ENCODE measurements at places on chromosomes 7 and 10. TPM values are rescaled to one million over a fixed set of nuclear protein-coding genes. Genes with fewer than 3 reads are reported as not detected.
A peak's percentile ranks its signal among the peaks of the same experiment; 100 is the strongest.

GPR85 gene
- not detected for total RNA-seq

ELN gene
- not detected for total RNA-seq

ZNF22 gene
- 18.8 TPM for total RNA-seq

NACAD gene
- 0.21 TPM for total RNA-seq

MRC1 gene
- total RNA-seq, result 0.05 TPM

FXYD4 gene
- not detected for total RNA-seq

DNA sequence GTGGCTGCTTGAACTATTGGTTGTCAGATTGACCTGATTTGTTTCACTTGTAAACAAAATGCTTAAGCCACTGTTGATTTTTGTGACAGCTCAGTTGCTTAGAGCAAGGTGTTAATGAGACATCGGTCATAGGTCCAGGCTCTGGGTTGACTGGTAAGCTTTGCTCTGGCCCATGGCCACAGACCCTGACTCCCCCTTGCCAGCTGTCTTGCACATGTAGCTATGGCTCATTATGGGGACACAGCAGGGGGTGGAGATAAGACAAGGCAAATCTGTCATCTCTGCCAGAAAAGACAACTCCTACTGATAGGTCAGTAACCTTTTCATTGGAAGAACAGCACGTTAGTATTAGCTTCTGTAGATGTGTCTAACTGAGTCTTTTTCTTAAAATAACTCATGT, 95.3 kb downstream of the KAT6B start:
- no peak for DNase-seq

DNA sequence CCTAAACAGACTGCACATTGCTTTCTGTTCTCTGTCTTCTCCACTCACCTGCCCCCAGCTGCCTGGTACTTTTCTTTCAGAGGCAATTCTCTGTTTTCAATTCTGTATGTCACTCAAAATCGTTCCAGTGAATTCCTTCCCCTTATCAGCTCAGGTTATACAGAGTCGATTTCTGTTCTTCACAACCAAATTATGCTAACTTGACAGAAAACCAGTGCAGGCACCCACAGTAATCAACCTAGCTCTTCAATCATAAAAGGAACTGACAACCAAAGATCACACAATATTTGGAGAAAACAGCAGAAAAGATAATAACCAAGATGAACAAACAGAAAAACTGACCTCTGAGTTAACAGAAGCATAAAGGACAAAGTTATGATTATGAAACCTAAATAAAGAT, 303.3 kb upstream of the PHYHIPL start:
- DNase-seq, result no peak

DNA sequence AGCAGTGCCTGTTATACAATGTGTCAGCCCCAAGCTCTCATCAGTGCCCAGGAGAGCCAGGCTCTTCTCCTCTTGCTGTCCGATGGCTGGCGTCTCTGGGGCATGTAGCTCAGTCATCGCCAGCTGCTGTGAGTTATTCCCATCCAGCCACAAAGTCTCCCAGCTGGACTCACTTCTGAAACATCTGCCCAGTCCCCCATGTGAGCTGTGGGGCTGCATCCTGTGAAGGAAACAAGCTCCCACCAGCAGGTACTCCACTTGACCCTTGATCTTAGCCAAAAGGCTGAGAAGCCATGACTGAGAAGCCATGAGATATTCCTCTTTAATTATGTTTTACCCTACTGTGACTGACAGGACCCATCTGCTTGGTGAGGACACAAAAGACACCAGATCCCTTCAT, 212.7 kb upstream of the IGFBP3 start:
- no peak for DNase-seq

- DNase-seq, result peak; percentile 94
These were observed at the start of gene ZNF37A for GRCh38 chr10:38094158-38094926. Gene ZNF37A, plus strand, starts transcription at chr10:38094337. Its CDS starts 2,281 bp downstream, at chr10:38096618.

DNA sequence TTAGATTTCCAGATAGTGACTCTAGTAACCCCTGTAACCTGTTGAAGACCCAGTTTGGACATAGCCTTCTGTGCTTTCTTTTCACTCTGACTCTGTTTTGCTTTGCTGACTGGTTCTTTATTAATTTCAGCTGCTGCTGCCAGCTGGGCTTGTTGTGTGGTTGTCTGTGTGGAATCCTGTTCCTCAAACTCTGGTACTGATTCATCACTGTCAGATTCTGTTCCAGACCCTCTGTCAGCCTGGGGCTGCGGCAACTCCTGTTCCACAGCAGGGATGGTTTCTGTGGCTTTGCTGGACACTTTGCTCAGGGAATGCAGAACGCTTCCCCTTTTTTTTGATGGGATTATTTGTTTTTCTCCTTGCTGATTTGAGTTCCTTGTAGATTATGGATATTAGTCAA, 104.9 kb downstream of the SEC23IP start:
- DNase-seq, result no peak

GRCh38 chr7:37908221-37908788, 8.3 kb downstream of the SFRP4 start:
- DNase-seq, result no peak

DNA sequence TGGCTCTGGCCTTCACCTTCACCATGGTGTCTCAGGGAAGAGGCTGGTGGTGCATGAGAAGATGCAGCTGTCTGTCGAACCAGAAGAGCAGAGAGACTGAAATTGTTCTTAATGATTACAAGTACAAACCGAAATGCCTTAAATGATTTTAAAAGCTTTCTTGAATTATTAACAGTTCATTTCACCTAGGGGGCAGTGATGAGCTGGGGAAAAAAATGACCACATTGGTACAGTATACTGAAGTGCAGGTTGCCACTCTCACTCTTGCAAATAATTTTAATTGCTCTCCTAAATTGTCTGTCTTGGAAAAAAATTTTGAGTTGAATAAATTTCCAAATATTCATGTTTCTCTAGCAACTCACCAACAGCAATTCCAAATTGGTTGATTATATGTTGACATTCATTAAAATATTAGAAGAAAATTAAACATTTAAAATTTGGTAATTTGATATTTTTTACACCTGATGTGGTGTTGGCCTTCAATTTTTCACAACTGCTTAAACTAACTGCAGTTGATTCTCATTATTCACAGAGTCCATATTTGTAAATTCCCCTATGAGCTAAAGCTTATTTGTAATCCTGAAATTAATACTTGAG, 692.6 kb downstream of the ZWINT start:
- no peak for DNase-seq

DNA sequence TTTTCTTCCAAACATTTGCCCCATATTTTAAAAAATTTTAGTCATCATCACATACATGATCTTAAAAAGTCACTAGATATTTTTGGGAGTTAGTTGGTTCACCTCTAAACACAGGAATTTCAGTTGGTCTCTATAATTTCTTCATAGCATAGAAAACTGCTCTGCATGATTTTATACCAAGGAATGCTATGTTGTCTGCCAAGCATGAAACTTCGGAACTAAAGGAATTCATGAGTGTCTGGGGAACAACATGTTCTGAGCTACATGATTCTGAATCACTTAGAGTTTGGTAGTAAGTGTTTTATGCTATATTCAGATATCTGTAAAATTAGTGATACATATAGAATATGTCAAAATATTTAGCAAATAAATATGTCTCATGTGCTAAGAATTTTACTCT, 957.8 kb downstream of the GATA3 start:
- DNase-seq, result no peak

DNA sequence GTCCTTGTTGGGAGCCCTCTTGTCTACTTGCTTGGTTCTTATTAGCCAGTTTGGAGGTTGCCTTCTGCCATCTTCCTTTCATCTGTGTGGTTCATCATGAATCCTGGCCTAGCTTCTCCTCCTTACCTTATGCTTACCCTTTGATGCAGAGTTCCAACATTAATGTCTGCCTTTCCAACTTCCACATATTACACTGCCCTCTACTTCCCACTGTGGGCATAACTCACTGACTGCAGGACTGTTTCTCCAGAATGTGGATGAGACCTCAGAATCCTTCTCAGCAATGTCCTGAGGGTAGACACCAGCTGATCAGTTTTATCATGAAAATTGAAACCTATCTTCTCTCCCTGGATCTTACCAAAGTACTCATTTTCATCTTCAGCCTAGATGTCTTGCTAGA, 491.0 kb downstream of the LRMDA start:
- DNase-seq, result no peak

DNA sequence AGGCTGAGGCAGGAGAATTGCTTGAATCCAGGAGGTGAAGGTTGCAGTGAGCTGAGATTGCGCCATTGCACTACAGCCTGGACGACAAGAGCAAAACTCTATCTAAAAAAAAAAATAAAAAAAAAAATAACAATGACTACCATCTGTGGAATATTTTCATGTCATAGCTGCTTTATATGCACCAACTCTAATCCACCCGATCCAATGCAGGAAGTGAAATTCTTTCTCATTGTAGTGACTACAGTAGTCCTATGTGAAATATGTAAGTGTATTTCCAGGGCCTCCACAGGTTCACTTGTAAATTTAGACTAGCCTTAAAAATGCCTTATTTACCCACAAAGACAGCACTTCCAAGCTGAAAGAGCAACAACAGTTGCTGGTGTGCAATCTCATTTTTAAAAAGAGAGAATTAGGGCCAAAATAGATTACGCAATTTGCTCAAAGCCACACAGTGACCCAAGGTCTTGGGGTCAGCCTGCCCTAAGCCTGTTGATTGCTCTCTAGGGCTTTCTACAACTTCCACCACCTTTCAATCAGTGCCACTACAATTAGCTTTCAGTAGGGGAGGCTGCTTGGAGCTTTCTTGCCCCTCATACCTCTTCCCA, 25.8 kb upstream of the EGFR start:
- DNase-seq, result no peak

GRCh38 chr10:122126763-122127659, 138.0 kb downstream of the TACC2 start:
- no peak for DNase-seq

GRCh38 chr10:24435374-24435773, 226.4 kb downstream of the KIAA1217 start:
- DNase-seq, result no peak

DNA sequence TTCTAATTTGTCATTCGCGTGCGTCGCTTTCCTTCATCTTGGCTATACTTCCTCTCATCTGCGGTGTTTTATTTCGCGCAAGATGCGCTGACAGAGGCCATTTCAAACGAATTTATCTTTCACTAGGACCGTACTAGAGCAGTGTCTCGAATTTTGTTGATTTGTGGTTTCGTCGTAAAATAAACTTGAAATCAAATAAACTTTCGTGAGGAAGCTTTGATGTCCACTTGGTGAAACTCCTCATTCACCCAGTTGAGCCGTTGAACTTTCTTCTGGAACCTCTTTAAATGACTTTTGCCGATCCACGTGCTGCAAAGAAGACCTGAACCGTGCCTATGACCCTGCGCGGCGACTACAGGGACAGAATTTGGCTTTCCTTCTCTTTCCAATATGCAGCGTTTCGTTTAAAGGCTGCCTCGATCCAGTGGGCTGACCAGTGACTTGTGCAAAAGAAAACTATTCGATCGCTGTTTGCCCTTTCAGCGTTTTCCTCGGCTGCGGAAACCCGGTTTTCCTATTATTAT, 163.9 kb upstream of the PPP1R3A start:
- DNase-seq, result no peak

GRCh38 chr10:43249962-43250614, 16.8 kb downstream of the RASGEF1A start:
- DNase-seq, result peak; percentile 59

DNA sequence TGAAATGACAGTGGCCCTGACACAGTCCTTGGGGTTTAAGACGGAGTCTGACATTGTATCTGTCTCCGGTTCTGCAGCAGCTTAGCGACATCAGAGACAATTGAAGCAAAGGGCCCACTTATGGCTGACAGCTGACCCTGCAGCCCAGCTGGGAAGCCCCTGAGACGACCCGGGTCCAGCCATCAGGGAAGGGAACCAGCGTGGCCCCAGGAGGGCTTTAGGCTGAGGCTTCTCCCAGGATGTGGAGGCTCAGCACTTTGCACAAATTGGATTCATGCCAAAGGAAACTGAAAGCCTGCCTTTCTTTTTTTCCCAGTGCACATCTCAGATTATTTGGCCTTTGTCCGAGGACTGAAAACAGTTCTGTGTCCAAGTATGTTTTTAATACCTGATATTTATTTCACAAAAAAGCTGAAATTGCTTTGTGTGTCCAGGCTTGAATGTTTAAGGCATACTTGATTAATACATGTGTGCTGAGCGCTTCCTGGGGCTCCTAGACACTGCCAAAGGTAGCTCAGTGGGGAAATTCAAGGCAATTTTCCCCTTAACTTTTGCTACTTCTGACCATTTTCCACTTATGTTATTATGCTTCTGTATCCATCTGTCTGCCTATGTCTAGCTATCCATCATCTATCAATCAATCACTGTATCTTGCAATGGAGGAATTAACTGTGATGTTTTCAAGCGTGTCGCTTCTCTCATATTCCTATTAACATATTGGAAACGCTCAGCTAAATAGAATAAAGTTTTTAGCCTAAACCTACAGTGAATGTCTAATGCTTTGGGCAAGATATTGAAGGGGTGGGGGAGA, 34.8 kb downstream of the KLF6 start:
- DNase-seq, result no peak

GRCh38 chr10:44034946-44035345, 350.0 kb downstream of the CXCL12 start:
- DNase-seq, result no peak

- no peak for DNase-seq
These were observed 13.8 kb downstream of the TAF3 start for GRCh38 chr10:7832060-7832459.

DNA sequence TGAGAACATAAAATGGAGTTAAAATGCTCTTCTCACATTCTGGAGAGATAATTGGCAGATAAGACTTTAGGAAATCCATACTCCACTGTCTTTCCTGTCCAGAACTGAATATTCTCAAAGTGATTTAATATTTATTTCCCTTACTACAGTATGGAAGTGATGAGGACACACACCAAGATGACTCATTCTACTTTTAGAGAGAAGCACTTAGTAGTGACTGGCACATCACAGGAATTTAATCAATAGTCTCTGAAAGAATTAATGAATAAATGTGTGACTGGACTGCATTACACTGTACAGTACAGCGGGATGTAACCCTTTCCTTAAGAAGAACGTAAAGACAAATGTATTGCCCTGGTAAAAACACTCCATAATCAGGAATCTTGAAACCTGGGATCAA, 116.7 kb downstream of the SEMA3E start:
- no peak for DNase-seq

DNA sequence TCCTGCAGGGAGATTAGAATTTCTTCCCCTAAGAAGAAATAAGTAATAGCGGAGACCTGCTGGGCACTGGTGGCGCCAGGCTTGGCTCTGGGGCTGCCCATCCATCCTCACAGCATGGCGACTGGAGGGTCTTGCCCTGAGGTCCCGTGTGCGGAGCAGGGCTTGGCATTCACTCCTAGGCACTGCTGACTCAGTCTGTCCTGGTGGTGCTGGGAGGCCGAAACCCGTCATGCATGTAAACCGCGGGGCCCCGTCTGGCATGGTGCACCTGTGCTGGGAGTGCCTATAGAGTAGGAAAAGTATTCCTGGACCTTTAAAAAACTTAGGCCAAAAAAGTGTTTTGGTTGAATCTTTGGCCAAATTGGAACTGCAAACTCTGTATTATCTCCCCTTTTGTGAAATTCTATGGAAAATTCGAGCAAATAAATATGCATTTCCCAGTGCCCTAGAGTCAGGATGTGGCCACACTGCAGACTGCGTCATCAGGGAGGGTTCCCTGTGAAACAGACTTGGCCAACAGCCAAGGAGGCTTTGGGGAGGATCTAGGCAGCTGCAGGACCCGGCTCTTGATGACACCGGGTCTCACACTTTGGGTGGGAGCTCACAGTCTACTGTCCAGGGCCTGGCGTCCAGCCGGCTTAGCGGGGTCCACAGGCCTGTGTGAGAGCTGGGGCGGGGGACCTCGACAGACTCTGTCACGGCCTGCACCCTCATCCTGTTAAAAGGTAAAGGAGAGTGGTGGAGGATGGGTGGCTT, 122.3 kb downstream of the VIPR2 start:
- no peak for DNase-seq
